ENCODE measurements at places on chromosomes 7 and 10.

DNA sequence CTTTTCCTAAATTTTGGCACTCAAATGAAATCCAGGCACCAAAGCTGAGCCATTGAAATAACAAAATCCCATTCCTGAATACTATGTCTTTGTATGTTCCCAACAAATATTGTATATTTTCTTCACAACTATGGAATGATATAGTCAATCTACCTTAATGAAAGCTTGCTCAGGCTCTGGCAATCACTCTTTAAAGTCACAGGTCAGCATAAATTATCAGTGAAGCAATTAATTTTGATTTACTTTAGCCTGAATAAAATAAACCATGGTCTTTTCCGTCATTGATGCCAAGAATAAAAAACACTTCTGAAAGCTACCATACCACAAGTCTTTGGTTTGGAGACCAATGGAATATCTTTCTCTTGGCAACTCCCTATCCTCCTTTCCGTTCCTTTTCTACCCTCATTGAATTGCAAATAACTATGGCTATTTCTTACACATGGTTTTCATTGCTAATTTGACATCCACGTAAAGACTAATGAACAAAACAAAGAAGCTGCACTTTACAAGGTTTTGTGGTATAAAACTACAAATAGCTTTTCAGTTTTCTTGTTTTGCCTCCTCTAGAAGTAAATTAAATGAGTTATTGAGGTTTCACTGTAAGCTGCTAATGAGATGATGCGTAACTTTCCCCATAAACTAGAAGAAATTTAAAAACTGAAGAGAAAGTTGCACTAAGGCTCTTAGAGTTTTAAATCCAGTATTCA lies 166.6 kb downstream of the TAX1BP1 start:
- DNase-seq, result no peak

- DNase-seq, result no peak
Observed at GRCh38 chr10:60208676-60209269, 180.9 kb downstream of the ANK3 start.

- no peak for DNase-seq
Observed at GRCh38 chr7:85103962-85104361, 82.9 kb downstream of the SEMA3D start.

DNA sequence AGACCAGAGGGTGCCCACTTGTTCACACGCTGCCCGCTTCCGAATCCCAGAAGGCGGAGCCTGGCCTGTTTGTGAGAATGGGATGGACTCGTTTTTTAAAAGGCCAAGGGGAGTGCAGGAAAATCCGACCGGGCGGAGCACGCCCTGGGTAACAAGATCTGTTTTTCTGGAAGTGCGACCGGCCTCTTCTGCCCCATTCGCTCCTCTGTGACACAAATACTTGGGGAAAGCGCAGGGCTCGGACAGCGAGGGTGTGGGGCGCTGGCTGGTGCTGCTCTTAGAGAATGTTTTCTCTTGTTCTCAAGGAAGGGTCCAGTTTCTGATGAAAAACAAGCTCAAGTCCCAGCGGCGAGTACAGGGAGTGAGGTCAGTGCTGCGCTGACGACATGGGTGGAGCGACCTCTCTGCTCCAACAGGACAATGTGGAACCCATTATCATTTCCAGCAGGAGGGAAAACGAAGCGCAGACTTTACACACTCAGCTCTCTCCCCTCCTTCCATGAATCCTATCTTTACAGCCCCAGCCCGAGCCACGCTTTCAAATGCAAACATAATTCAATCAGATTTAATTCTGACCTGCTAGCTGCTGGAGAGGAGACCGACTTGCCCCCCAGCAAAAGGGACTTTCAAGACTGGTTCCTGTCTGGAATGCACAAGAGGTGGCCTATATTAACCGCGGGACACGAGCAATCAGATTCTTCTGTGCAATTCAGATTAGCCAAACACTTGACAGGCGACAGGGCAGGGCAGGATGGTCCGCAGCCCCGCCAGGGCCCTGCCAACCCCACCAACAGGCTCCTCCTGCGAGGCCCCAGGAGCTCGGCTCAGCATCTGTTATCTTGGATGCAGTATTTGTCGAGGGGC lies 1.1 kb downstream of the RADIL start:
- no peak for DNase-seq

GRCh38 chr7:8386926-8387550 lies 46.4 kb upstream of the NXPH1 start:
- no peak for DNase-seq

GRCh38 chr7:76354516-76354915 lies 4.3 kb downstream of the YWHAG start:
- no peak for DNase-seq

- peak; percentile 91 for DNase-seq
Observed at GRCh38 chr7:102426268-102427018, 6.9 kb upstream of the ORAI2 start.

- no peak for DNase-seq
Observed at GRCh38 chr7:113339661-113340060, 221.3 kb upstream of the SMIM30 start.

DNA sequence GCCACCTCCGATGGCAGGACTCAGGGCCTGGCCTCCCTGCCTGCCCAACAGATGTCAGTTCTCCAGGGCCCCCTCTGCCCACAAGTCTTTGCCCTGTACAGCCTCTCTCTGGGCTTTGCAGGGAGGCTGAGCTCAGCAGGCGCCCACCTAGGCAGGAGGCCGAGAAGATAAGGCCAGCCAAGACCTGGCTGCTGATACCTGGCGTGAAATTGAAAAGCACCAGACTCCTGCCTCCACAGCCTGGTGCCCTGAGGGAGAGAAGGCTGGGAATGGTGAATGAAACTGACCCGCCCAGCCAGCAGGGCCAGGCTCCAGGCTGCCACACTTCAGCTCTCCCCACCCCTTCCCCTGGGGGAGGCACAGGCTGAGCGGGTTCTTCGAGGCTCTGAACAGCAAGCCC lies 145.8 kb downstream of the CDH23 start:
- no peak for DNase-seq

GRCh38 chr7:25009257-25009656 lies 29.3 kb upstream of the OSBPL3 start:
- DNase-seq, result no peak

- DNase-seq, result no peak
Observed at GRCh38 chr10:104957178-104957841, 316.2 kb downstream of the SORCS3 start.

DNA sequence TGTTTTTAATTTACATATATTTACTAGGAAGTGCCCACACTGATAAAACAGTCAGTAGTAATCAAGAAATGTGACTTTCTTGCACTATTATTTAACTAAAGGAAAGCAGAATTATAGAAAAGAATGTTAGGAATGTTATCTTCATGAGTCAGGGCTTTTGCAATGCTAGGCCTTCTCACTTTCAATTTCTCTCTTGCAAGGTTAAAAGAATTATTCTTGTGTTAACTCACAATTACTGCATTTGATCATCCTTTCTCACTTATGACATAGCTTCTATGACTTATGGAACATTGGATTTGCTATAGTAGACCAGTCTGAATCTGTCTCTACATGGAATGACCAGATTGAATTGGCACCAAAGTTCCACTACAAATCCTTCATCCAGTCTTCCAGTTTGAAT lies 192.4 kb downstream of the SDK1 start:
- no peak for DNase-seq

GRCh38 chr7:41197769-41198168 lies 505.1 kb downstream of the INHBA start:
- DNase-seq, result no peak

DNA sequence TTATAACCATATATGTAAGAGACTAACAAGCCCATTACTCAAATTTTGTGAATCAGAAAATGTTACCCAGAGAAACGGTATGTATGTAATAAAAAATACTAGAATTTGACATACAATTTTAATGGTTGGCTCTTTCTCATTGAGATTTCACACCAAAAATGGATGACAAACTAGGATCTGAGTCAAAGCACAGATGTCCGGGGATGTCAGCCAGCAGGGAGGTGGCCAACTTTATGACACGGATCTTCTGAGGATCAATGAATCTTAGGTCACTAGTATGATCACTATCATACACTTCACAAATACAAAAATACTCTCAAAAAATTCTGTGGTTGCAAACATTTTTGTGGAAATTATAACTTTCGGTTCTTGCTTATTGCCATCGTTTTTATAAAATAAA lies 173.5 kb upstream of the NFE2L3 start:
- DNase-seq, result no peak

- DNase-seq, result no peak
Observed at GRCh38 chr10:10960534-10960933, 57.1 kb upstream of the CELF2 start.

GRCh38 chr7:93977211-93977950 lies 26.8 kb downstream of the BET1 start:
- DNase-seq, result no peak

- DNase-seq, result no peak
Observed at GRCh38 chr10:99341860-99342490, 12.8 kb downstream of the CNNM1 start.

DNA sequence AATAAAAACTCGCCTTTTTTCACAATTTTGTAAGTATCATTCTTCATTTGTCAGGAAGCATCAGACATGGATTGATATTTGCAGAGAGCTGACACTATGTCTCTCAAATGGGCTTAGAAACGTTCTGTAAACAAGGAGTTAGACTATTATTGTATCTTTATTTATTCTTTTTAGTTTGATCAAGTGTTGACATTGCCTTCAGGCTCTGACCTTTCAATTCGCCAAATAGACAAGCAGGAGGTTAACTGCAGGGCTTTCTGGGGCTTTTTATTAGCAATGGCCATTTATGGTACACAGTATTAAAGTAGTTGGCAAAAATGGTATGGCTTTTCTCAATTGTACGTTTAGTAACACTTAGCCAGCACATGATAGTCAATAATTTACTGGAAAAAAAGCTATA lies 221.7 kb downstream of the ZWINT start:
- no peak for DNase-seq

DNA sequence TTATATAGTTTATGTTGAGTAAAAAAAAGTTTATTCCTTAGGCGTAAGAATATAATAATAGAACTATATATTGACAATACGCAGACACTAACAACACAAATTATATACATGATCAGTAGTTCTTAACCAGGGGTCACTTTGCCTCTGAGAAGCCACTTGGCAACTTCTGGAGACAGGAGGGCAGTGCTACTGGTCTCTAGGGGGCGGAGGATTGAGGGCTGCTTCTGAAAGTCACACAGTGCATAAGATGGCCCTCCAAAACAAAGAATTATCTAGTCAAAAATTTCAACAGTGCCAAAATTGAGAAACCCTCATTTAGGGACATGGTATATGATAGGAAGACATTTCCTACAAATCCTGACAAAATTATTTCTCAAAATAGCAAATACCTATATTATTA lies 77.1 kb downstream of the THSD7A start:
- no peak for DNase-seq

DNA sequence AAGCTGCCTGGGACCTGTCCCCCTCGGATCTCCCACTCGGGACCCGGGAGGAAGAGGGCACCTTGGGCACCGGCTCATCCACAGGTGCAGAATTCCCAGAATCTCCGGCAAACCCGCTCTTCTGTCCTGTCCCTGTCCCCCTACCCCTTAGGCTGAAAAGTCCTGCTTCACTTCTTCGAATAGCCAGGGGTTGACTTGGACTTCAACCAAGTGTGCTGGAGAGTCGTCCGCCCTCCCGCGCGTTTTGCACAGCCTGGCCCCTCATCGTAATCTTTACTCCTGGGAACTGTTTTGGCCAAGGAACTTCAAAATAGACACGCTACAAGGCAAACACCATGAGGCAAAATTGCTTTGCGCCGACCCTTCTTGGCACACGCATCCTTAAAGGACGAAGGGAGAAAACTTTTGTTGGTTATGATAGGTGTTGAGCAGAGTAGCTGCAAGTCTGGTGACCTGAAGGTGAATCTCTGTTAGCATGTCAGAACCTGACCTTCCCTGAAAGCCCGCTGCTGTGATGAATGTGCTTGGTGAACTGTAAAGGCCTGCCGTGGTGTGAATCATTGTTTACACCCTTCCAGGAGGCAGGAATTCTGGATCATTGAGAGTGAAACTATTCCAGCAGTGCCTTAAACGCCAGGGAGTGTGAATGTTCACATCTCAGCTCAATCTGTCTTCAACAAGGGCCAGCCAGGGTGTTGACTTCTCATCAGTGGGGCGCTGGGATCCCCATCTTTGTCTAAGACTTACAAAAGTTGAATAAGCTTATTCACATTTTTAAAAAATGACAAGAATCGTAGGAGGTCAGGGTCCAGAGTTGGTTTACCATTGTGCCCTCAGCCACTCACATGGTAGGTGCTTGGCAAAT lies 589 bp upstream of the RAPGEF5 start:
- DNase-seq, result no peak

GRCh38 chr10:124595143-124595883 lies 133.7 kb downstream of the LHPP start:
- no peak for DNase-seq

- no peak for DNase-seq
Observed at GRCh38 chr10:3224241-3224640, 51.7 kb upstream of the PITRM1 start.

DNA sequence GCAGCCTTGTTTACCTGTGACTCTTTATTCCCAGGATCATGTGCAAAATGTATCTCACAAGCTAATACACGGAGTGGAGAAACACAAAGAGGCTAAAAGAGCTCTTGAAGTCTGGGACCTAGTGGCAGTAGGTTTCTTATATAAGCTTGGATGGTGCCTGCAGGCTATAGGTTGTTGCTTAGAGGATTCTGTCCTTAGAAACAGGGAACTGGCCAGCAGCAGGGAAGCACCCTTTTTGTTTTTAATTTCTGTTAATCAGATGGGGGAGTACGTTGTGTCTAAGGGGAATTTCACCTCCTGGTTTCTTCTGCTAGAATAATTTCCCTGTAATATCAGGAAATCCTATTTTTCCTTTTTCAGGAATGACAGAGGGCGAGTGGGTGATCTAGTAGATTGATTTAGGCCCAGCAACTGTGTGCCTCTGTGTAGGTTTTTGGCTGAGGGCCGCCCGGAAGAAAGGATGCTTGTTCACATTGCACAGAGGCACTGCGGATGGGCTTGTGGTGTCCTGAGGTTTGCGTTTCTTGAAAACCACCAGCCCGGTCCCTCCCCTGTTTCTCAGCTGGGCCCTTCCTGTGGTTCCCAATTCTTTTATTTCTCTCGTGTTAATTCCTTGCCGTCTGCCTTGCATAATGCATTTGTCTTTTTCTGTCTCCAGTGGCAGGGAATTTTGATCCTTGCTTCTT lies 158.0 kb downstream of the CAMK1D start:
- peak; percentile 39 for DNase-seq

GRCh38 chr7:577278-577665 lies 57.6 kb upstream of the PDGFA start:
- no peak for DNase-seq

DNA sequence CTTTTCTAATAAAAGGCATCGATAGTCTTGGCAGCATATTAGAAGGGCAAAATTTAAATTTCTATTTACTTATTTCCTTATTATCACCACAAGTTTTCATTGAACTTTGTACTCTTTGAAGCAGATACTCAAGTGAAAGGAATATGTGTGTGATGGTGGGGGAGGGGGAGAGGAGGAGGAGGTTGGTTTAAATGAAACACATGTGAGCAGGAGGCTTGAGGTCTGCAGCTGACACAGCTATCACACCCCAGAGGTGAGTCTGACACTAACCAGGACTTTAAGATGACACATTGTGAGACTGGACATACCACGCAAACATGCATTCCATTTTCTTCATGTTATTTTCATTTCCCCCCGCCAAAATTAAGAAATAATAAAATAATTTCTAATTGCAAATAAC lies 63.3 kb downstream of the CTTNBP2 start:
- DNase-seq, result no peak

GRCh38 chr10:119327096-119327745 lies 119.8 kb downstream of the GRK5 start:
- no peak for DNase-seq
